ENCODE measurements at places on chromosomes 5 and 9.
A peak's percentile ranks its signal among the peaks of the same experiment; 100 is the strongest.

GRCh38 chr5:39700523-39700922 is 275.7 kb upstream of the DAB2 start:
- DNase-seq, result no peak

DNA sequence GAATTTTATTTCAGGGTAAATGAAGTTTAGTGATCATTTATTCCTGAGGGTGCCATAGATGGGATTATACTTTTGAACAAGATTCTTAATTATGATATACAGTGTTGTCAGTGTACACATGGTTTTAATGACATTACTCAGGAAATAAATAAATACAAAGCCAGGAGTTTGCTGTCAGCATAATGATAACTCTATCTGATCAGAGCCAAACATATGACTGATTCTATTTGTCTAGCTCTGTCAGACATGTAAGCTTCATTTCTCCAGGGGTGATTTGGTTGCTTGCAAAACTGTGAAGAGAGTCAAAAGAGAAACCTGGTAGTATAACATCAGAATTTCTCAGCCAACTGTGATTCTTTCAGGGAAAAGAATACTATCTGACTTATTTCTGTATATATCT is 1425.8 kb upstream of the C9orf72 start:
- DNase-seq, result no peak

- no peak for DNase-seq
Measured at GRCh38 chr9:81379655-81380054, 309.7 kb downstream of the TLE1 start.

- no peak for DNase-seq
Measured at GRCh38 chr5:71834601-71835000, 115.5 kb downstream of the CARTPT start.

- no peak for DNase-seq
Measured at GRCh38 chr5:135009736-135010501, 24.1 kb downstream of the PITX1 start.

GRCh38 chr5:166497496-166498104 is 1793.8 kb upstream of the WWC1 start:
- DNase-seq, result no peak

GRCh38 chr9:24071091-24071490 is 245.1 kb upstream of the ELAVL2 start:
- no peak for DNase-seq

- DNase-seq, result no peak
Measured at GRCh38 chr5:55973296-55973695, 21.5 kb downstream of the IL6ST start.

- no peak for DNase-seq
Measured at GRCh38 chr5:13187186-13187585, 757.3 kb downstream of the DNAH5 start.

DNA sequence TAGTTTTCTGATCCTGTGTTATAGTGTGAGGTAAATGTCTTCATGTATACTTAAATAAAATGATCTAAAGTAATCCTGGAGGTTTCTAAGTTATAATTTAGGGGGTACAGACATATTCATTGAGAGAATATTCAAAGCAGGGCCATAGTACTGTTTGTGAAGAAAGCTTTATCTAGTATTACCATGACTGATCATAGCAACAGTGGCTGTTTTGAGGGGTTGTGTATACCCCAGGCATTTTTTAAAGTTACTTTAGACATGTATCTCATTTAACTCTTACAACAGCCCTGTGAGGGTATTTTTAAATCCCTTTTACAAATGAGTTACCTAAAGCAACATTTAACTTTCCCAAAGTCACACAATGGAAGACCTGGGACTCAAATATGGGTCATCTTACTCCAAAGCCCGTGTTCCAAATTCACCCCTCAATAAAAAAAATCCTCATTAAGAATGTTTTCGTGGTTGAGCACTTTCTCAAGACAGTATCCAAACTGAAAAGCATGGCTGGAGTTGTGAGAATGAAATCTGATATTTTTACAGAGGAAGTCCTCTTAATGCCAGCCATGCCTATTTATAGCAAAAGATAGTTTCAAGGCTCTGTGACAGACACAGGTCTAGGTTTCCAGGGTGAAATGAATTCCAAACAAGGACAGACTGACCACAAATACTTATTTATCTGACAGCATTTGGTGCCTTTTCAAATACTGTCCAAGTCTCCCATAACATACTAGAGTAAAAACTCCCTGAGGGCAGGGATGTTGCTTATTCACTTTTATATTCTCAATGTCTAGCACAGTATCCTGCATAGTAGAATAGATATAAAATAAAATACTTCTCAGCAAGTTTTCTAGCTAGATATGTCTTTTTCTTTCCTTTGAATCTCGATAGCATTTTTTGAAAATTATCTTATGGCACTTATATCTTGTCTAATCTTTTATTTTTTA is 10.4 kb downstream of the STOM start:
- DNase-seq, result no peak

DNA sequence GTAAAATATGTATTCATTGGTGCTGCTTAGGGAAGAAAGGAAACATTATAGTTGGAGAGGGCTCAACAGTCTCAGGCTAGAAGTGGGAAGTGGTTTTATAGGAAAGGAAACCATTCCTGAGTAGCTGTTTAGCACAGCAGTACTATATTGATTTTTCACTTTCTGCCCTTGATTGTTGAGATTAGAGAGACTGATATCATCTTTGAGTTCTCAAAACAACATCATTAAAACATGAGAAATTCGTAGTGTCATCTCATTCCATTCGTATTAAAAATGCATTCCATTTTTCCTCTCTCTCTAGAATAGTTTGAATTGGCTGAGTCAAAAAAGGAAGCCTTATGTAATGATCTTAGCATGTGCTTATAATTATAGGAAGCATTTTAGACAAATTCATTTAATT is 14.1 kb downstream of the POLR3G start:
- no peak for DNase-seq

GRCh38 chr5:16983022-16983639 is 47.0 kb upstream of the MYO10 start:
- no peak for DNase-seq

DNA sequence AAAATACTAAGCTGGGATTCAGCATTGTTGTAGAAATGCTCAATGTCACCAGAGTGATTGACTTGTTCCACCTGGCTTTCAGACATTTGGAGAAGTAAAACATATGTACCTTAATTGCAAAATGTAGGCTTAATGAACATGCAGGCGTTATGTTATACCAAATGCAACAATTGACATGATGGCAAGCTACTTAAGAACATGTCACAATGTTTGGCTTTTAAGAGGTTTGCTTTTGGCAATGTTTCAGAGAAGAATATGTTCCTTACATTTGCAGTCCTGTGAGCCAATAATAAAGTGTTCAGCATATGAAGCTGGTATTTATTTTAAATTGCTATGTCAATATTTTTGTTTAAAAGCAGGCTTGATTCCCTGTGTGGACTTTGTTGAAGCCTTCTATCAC is 111.7 kb upstream of the NUDT12 start:
- no peak for DNase-seq

GRCh38 chr9:28318515-28318914 is 745.2 kb upstream of the C9orf72 start:
- no peak for DNase-seq

- no peak for DNase-seq
Measured at GRCh38 chr9:72274441-72274840, 90.6 kb downstream of the ZFAND5 start.

DNA sequence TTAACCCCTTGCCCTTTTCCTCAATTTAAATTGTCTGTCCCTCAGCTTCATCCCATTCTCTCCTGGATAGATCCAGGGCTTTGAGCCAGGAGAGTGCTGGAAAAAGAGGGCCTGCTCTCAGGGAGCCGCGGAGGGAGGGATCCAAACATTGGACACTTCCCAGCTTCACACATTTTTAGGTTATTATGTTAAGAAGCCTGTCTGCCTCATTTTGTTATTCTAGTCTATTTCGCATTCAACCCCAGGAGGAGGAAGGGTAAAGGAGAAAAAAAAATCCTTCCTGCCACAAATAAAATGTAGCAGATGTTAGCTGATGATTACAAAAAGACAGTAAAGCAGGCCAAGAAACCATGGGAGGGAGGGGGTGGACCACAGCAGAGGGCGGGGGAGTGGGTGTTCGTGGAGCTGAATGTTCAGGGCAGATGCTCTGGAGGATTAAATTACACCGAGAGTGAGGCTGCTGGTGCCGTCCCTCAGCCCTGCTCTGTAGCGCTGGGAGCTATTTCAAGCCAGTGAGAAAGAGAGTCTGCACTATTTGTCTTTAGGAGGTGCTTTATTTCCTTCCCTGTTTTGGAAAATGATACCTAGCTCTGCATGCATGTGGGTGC is 60.6 kb upstream of the ZFR start:
- DNase-seq, result no peak

DNA sequence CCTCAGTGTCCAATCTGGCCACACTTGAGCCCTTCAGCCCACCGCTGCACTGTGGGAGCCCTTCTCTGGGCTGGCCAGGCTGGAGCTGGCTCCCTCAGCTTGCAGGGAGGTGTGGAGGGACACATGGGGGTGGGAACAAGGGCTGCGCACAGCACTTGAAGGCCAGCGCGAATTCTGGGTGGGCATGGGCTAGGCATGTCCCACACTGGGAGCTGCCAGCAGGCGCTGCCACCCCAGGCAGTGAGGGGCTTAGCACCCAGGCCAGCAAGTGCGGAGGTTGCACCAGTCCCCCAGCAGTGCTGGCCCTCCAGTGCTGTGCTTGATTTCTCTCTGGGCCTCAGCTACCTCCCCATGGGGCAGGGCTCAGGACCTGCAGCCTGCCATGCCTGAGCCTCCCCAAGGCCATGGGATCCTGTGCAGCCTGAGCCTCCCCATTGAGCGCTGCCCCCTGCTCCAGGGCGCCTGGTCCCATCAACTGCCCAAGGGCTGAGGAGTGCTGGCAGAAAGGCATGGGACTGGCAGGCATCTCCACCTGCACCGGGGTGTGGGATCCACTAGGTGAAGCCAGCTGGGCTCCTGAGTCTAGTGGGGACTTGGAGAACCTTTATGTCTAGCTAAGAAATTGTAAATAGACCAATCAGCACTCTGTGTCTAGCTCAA is 148.2 kb downstream of the EMB start:
- DNase-seq, result no peak

- no peak for DNase-seq
Measured at GRCh38 chr9:12680341-12680740, 12.8 kb upstream of the TYRP1 start.

DNA sequence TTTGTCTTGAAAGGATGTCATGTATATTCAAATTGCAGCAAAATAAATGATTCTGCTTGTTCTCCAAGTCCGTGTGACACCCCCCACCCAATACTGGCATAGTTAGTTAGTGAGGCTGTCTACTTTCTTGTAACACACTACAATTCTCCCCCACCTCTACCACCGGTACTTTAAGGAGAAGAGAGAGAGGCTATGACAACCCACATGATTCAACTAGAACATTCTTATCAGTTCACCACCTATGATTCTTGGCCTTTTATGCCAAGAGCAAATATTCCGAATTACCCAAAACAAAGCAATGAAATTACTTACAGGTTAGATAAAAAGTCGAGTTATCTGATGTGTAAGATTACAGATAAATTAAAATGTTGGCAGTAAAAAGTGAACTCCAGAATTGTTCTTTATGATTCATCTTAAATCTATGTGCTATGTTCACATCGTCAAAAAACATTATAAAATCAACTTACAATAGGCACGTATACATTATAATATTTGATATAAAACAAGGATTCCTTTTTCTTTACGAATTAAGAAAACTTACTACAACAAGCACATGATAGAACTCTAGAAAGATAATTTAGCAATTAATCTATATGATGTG is 14.4 kb downstream of the MEF2C start:
- DNase-seq, result no peak

GRCh38 chr5:153546566-153546965 is 56.1 kb downstream of the GRIA1 start:
- no peak for DNase-seq

DNA sequence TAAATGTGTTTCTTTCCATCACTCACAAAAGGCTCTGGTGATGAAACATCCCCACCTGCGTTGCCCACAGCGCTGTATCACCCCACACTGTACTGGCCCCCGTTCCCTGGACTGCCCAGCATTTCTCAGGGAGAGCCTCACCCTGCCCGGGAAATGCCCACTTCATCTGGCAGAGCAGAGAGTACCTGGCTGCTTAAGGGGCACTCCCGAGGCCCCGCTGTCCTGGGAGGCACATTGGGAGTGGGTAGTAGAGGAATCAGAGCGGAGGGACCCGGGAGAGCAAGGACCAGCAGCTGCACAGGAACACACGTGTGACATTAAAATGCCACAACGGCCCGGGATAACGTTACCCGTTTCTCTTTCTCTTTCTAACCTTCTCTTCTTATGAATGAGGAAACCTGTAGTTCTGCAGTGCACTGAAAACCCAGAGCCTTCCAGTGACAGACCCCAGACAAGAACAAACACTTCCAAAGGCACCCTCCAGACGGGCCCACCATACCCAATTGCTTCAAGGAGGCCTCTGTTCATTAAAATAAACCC is 110.0 kb downstream of the ROR2 start:
- DNase-seq, result no peak

GRCh38 chr9:116395699-116396037 is 242.1 kb downstream of the PAPPA start:
- no peak for DNase-seq

GRCh38 chr5:177620560-177620959 is 20.6 kb downstream of the B4GALT7 start:
- DNase-seq, result no peak

- DNase-seq, result no peak
Measured at GRCh38 chr5:126122942-126123341, 300.3 kb upstream of the GRAMD2B start.

- DNase-seq, result no peak
Measured at GRCh38 chr9:122229485-122229837, 704 bp upstream of the LHX6 start.

DNA sequence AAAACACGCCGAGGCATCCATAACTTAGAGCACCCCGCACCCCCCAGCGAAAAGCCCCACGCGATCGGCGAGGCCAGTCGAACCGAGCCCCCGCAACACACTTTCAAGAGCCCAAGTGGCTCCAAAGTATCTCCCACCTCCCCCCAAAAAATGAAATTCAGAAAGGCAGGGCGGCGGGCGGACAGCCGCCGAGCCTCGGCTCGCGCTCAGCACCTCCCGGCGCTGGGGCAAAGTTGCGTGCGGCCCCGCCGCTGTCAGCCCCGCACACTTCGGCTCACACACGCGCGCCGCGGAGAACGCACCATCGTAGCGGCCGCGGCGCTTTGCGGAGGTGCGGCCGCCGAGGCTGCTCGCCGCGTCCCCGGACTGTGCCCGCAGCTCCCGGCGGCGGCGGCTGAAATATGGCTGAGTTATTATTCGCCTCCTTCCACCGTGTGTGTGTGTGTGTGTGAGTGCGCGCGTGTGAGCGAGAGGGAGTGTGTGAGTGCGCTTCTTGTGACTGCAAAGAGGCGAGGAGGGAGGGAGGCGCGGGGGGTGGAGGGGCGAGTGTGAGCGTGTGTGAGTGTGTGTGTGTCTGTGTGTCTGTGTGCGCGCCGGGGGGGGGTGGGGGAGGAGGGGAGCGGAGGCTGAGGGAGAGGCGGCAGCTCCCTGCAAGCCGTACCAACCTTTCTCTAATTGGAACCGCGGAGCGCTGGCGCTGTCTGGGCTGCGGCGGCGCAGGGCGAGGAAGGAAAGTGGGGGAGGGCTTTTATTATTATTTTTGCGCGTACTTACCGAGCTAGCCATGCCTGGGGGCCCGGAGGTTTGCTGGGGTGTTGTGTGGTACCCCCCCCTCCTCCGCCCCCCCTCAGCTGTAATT is 599 bp downstream of the MLLT3 start:
- peak; percentile 53 for DNase-seq

- no peak for DNase-seq
Measured at GRCh38 chr5:88033191-88033590, 235.5 kb downstream of the TMEM161B start.

- DNase-seq, result no peak
Measured at GRCh38 chr9:17402309-17402708, 176.6 kb upstream of the SH3GL2 start.
